Stimulated activated CD8-positive, alpha-beta memory T cell treated with anti-CD3 and anti-CD28 coated beads, Interleukin-4, amount 100 ng/mL, for 1 hour (primary cell): ENCODE measurements at places on chromosomes 4 and X.

DNA sequence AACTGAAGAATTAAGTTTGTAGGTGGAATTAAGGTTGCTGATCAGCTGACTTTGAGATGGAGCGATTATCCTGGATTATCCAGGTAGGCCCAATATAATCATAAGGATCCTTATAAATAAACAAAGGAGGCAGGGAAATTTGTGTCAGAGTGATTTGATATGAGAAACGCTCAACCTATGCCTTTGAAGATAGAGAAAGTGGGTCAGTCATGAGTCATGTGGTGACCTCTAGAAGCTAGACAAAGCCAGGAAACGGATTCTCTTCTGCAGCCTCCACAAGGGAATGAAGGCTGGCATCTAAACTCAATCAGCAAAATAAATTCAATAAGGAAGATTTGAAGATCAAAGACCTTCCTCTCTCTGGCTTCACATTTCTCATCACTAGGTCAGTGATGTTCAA is 41.5 kb upstream of the SMIM10 start:
- DNase-seq: no peak

DNA sequence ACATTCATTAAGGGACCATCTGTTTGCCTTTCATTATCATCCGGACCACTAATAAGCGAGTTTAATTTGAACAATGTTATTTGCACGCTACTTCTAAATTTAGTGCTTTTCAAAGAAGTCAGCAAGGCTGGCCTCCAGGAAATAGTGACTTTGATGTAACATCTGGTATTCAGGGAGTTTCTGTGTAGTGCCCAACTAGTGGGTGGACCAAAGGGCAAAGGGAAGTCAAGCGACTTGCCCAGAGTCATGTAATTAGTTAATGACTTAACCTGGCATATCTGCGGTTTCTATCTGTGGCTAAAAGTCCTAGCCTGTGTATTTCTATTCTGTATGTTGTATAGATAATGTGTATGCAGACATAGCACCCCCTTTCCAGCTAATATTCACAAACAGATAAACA is 56.3 kb upstream of the LCORL start:
- DNase-seq: no peak

GRCh38 chr4:114597410-114598115 is 1.0 kb upstream of the UGT8 start:
- DNase-seq: no peak

- no peak for DNase-seq
Measured at GRCh38 chr4:16636912-16637630, 261.4 kb downstream of the LDB2 start.

DNA sequence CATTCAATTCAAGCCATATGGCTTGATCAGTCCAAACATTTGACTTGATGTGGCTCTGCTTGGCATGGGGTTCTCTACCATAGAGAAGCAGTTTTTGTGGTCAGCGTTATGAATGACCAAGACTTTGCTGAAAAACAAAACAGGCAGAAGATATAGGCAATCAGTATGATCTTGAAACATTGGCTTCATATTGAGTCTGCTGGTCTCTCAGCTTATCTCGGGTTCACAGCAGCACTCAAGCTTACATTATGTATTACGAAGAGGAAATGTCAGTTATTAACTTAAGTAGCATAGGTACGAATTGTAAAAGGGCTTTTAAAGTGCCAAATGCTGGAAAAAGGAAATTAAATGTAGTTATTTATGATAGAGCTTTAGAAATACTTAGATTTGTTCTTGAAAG is 99.0 kb downstream of the AFF2 start:
- no peak for DNase-seq

- no peak for DNase-seq
Measured at GRCh38 chr4:123163501-123163900, 233.1 kb upstream of the SPRY1 start.

DNA sequence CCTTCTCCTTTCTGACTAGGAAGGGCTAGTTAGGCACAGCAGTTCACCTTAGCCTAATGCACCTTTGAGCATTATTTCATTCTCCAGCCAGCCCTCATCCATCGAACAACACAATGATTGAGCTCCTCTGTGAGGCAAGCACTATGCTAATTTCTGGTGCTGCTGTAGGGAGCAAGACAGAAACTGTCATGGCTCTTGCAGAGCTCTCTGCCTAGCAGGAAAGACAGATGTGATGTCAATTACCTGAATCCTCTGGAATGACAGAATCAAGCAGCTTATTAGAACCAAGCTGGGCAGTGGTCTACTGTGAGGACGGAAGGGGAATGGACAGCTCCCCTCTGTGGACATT is 256.1 kb upstream of the NOCT start:
- no peak for DNase-seq

GRCh38 chrX:23292354-23292987 is 42.2 kb upstream of the PTCHD1 start:
- no peak for DNase-seq

DNA sequence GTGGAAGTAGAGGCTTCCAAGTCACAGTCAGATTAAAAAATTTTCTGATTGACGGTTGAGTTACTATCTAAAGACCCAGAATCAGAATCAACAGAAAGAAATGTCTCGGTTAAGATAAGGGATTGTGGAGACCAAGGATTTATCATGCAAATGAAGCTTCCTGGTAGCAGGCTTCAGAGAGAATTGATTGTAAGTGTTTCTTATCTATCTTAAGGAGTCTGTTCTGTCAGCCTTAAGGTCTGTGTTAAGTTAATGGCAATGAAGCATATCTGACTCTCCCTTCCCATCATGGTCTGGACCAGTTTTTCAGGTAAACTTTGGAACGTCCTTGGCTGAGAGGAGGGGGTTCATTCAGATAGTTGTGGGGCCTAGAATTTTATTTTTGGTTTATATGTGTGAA is 780.2 kb downstream of the FAM133A start:
- no peak for DNase-seq

GRCh38 chrX:5753291-5753690 is 475.4 kb downstream of the NLGN4X start:
- no peak for DNase-seq

GRCh38 chr4:181008164-181008563 is 1235.0 kb upstream of the TENM3 start:
- DNase-seq: no peak

- no peak for DNase-seq
Measured at GRCh38 chrX:109863811-109864210, 130.8 kb upstream of the ACSL4 start.

DNA sequence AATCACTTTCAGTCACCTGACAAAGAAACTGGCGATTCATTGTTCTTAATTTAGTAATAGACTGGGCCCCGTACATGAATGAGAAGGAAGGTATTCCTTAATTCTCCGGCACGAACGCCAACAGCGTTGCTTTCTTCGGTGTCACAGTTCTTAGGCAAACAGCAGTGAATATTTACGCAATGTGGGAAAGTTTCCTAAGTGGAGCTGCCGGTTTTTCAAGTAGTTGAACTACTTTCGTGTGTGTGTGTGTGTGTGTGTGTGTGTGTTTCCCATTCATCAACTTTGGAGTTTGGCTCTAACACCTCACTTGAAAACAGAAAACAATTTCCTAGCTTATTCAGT is 651 bp downstream of the NXT2 start:
- no peak for DNase-seq

DNA sequence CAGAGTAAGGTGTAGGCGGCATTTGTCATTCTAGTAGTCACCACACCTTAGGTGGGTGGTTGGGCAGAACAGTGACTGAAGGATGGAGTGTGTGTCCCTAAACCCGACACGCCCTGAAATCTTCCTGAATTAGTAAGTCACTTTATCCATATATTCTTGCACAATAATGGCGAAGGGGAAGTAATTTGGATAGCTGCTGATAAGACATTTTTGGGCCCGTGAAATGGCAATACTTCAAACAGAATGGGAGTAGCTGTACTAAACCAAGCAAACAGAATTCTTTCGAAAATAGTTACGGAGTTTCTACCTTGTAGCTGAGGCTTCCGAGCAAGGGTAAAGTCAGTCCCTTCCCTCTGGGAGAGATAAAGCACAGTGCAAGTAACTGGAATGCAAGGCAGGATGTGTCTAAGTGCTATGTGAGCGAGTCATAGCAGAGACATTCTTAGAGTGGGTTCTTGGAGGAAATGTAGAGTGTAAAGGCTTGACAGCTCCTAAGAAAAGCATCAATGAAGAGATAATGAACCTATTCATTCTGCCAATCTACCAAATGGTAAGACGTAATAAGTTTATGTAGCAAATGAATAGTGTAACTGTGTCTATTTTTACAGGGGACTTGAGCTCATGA is 72.8 kb downstream of the CLCN5 start:
- DNase-seq: no peak

DNA sequence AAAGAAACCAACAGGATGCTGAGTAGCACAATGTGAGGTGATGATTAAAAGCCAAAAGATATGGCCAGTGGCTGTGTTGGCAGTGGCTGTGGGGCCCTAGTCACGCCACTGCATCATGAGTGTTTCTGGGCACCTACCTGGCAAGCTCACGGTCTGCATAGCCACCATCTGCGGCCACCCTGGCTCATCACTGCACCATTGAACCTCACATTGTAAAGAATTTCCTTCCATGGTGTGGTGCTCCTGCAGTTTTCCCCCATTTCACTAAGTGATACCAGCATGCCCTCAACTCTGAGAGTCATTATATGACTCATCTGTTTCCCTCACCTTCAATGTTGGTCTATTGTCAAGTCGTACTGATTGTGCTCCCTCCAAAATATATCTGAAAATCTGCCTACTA is 45.5 kb upstream of the CLNK start:
- no peak for DNase-seq

GRCh38 chr4:15482842-15483241 is 13.2 kb downstream of the CC2D2A start:
- DNase-seq: no peak

GRCh38 chrX:128816919-128817318 is 706.4 kb downstream of the SMARCA1 start:
- DNase-seq: no peak

DNA sequence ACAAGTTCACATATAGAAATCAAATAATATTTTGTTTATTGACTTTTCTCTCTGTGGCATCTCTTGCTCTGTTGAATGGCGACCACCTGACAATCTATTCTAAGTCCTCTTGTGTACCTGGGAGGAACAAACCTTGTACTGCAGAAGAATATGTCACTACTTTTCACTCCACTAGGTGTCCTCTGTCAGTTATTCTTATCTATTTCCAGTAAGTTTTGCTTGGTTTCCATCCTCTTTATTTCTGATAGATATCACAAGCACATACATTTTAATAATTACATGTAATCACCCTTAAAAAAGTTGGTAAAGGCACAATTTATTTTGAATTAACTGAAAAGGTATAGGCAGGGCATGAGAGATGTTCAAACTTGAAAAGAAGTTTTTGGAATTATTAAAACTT is 238.4 kb downstream of the SNCA start:
- no peak for DNase-seq

GRCh38 chr4:102598086-102598761 is 97.1 kb downstream of the NFKB1 start:
- no peak for DNase-seq

GRCh38 chrX:43817444-43817843 is 64.8 kb downstream of the MAOB start:
- DNase-seq: no peak

GRCh38 chr4:85246055-85246454 is 228.9 kb upstream of the ARHGAP24 start:
- DNase-seq: no peak

DNA sequence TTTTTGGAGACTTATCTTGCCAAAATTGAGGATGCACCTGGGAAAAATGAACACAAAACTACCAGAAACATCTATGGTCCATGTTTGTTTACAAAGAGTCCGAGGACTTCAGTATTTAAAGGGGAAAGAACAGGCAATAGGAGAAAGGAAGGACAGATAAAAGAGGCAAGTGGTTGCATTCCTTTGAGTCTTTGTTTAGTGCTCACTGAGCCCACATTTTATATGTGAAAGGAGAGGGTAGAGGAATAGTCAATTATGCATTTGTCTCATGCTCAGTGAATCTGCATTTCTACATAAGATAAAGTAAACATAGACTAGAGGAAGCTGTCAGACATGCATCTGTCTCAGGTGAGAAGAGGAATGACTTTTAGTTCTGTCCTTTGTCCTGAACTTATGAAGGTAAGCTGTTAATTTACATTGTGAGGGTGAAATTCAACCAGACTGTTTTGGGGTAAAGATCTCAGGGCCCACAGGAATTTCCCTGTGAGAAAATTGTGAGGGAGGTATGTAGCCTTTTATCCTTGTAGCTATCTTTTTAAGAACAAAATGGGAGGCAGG is 4.5 kb downstream of the DMP1 start:
- no peak for DNase-seq

- DNase-seq: no peak
Measured at GRCh38 chrX:46686003-46686645, 72.8 kb downstream of the SLC9A7 start.
